ENCODE measurements at places on chromosomes 5 and 9.
A peak's percentile ranks its signal among the peaks of the same experiment; 100 is the strongest.

DNA sequence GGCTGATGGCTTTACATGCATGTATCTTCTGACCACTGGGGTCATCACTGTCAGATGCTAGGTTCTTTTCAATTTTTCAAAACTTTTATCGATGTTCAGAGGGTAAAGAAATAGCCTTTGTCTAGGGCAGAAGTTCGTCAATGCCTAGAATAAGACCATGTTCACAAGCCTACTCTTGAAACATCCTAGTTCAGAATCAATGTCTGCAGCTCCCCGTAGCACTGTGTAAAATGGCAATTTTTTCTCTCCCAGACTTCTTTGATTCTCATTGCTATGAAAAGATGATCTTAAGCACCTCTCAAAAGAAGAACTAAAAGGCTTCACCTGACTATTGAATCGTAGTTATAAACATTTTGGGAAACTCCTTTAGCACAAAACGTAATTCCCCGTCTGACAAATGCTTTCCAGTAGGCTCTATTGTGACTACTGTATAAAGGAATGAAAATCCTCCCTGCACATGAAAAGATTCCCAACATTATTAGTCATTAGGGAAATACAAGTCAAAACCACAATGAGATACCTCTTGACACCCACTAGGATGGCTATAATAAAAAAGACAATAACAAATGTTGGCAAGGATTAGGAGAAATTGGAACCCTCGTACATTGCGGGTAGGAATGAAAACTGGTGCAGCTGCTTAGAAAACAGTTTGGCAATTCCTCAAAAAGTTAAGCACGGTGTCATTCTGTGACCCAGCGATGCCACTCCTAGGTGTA, 263.5 kb downstream of the ARHGAP26 start:
- DNase-seq: no peak

- DNase-seq: no peak
Observed at GRCh38 chr5:119319401-119319800, 36.4 kb upstream of the TNFAIP8 start.

DNA sequence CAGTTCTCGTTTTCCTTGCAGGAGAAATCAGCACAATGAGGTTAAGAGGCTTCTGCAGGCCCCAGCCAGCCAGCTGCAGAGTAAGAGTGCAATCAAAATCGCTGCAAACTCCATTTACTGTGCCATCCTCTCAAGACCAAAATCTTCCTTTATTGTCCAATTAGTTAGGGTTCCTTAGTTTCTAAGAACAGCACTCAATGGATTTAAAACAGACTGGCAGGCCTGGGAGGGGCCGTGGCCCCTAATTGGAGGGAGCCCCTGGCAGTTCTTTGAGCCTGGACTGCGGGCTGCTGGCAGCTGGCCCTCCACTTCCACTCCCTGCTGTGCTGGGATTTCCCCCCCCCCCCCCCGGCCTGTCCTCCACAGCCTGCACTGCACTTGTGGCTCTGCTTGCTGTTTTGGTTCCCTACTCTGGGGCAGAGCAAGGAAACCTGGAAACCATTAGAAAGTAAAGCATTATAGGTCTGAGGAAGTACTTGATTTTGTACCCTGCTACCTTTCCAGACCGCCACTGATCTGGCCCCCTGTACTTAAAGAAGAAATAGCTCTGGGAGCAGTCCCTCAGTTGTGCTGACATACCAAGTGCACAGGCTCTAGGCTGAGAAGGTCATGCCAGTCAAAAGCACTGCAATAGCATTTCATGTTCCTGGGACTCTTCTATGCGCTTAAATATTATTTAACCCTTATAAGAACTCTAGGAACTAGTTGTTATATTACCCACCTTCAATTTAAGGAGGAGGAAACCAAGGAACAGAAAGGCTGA, 129.0 kb downstream of the APBA1 start:
- DNase-seq: no peak

GRCh38 chr9:111094433-111094924, 56.2 kb upstream of the LPAR1 start:
- no peak for DNase-seq

DNA sequence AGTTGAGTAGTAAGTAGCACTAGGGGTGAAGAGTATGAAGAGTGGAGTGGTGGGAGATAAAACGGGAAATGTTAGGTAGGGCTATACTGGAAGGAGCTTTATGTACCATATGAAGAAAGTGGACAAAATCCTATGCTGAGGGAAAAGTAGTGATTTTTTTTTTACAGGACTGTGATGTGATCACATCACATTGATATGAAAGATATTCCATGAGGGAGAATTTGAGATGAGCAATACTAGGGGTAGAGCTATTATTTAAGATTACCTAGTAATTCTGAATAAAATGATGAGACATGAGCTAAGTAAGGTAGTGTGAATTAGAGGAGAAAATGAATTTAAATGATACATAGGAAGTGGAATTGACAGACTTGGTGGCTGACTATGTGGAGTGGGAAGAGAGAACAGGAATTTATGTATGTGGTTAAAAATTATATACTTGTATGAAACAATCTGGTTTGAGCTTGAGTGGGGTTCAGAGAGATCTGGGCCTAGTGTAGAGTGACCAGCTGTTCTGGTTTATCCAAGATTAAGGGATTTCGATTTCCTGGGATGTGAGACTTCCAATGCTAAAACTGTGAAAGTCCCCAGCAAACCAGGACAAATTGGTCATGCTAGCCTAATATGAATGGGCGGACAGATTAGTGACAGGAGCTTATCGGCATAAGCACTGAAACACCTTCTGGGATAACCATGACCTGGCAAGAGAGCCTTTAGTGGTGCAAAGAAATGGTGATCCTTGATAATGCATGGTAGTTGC, 29.3 kb upstream of the STOM start:
- no peak for DNase-seq

DNA sequence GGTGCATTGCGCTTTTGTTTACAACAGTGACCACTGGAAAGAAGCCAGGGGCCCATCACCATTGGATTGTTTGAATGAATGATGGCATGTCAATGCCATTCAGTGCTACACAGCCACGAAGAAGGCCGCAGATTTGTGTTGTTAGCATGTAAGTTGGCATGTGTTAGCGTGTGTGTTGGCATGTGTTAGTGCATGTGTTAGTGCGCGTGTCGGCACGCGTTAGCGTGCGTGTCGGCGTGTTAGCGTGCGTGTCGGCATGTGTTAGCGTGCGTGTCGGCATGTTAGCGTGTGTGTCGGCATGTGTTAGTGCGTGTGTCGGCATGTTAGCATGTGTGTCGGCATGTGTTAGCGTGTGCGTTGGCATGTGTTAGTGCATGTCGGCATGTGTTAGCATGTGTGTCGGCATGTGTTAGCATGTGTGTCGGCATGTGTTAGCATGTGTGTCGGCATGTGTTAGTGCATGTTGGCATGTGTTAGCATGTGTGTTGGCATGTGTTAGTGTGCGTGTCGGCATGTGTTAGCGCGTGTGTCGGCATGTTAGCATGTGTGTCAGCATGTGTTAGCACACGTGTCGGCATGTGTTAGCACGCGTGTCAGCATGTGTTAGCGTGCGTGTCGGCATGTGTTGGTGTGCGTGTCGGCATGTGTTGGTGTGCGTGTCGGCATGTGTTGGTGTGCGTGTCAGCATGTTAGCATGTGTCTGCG, 15.3 kb upstream of the ANKRD33B start:
- DNase-seq: no peak

DNA sequence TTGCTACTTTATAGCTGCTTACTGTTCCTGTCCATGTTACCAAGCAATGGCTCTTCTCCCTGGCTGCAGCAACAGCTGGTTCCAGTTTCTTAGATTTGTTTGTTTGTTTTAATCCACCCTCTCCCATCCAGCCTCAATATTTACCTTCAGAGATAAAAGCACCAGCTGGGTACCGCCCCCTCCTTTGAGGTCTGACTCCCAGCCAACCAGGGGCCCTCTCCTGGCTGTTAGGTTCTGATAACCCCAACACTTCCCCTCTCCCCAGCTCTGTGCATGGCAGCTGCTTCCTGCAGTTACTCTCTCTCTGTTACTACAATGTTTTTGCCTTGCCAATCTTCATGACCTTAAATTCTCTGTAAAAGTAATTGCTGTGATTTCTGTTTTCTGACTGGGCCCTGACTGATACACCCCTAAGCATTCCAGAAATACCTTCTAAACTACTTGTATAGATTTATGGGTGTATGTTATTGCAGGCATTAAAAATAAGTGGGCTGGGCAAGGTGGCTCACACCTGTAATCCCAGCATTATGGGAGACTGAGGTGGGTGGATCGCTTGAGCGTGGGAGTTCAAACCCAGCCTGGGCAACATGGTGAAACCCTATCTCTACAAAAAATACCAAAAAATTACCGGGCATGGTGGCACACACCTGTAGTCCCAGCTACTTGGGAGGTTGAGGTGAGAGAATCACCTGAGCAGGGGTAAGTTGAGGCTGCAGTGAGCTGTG, 2.6 kb upstream of the GCNT1 start:
- DNase-seq: peak; percentile 12

GRCh38 chr5:68446070-68446357, 230.5 kb downstream of the PIK3R1 start:
- no peak for DNase-seq

DNA sequence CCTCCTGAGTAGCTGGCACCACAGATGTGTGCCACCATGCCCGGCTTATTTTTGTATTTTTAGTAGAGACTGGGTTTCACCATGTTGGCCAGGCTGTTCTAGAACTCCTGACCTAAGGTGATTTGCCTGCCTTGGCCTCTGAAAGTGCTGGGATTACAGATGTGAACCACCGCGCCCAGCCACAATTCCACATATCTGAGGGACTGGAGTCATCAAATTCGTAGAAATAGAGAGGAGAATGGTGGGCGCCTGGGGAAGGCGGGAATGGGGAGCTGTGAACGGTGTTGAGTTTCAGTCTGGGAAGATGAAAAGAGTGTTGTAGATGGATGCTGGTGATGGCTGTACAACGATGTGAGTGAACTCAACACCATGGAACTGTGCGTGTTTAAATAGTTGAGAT, 1.9 kb upstream of the ABO start:
- no peak for DNase-seq

GRCh38 chr5:122064992-122065391, 13.1 kb downstream of the LOX start:
- no peak for DNase-seq

Data from T-helper 1 cell (primary cell).